LoVo (cell line): ENCODE measurements at places on chromosomes 6 and 20.
A peak's percentile ranks its signal among the peaks of the same experiment; 100 is the strongest.

DNA sequence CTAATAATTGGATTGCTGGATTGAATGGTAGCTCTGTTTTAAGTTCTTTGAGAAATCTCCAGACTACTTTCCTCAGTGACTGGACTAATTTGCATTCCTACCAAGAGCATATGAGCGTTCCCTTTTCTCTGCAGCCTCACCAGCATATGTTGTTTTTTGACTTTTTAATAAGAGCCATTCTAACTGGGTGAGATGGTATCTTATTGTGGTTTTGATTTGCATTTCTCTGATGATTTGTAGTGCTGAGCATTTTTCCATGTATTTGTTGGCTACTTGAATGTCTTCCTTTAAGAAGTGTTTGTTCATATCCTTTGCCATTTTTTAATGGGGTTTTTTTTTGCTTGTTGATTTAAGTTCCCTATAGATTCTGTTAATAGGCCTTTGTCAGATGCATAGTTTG lies 94.7 kb upstream of the AHI1 start:
- DNase-seq, result no peak

DNA sequence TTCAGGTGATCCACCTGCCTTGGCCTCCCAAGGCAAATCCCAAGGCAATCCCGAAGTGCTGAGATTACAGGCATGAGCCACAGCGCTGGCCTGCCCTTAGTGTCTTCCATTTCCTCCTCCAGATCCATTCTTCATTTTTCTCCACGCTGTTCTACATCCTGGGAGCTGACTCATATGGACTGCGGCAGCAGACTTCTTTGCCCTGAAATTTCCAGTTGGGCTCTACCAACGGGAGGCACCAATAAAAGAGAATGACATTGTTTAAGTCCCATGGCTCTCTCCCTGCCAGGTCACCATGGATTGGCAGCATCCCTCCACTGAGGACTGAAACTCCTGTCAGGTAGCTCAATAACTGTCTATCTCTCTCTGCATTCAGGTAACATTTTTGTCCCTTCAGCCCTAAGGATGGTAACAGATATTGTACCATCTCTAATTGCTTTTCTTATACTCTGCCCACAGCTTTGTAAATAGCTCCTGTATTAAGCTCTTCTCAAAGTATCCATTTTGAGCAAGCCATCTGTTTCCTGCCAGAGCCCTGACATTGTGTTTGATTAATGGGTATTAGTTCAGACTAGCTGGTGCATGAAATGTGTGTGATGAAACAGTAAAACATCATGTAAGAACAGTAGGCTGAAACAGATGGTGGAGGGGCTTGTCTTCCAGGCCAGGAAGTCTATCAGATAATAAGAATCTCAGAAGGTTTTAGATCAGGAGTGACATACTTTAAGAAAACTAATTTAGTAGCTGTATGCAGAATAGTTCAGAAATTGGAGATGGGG lies 3.6 kb downstream of the TBCC start:
- DNase-seq, result no peak

DNA sequence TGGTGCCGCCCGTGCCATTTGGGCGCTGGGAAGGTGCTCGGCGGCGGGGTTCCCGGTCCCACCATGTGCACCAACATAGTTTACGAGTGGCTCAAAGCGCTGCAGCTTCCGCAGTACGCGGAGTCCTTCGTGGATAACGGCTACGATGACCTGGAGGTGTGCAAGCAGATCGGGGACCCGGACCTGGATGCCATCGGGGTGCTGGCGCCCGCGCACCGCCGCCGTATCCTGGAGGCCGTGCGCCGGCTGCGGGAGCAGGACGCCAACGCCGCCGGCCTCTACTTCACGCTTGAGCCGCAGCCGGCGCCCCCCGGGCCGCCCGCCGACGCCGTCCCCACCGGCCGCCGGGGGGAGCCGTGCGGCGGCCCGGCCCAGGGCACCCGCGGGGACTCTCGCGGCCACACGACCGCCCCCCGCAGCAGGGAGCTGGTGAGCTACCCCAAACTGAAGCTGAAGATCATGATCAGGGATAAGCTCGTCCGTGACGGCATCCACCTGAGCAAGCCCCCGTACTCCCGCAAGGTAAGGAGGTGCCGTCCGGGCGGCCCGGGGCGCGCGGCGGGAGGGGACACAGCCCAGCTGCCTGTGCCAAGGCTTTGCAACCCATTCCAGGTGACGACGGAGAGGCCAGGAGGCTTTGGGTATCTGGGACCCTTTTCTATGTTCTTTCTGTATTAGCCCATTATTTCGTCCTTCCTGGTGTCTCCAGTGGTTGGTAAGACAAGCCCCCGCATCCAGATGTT lies 547 bp downstream of the SAMD5 start:
- DNase-seq, result peak; percentile 4

DNA sequence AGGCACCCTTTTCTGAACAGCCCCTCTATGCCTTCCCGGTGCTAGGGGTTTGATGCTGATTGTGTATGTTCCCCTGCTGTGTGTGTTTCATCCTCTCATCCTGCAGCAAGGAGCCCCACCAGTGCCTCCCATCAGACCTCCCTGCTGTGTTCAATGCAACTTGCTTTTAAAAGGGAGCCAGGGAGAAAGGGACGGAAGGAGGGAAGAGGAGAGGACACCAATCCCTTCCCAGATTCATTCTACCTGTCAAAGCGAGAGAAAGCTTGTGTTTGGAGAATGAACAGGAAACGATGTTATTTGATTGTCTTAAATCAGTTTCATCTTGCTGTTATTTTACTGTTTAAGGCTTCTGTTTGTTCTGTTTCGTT lies 259.2 kb downstream of the ADGB start:
- DNase-seq, result no peak

GRCh38 chr6:1630771-1631217 lies 21.1 kb downstream of the FOXC1 start:
- no peak for DNase-seq

DNA sequence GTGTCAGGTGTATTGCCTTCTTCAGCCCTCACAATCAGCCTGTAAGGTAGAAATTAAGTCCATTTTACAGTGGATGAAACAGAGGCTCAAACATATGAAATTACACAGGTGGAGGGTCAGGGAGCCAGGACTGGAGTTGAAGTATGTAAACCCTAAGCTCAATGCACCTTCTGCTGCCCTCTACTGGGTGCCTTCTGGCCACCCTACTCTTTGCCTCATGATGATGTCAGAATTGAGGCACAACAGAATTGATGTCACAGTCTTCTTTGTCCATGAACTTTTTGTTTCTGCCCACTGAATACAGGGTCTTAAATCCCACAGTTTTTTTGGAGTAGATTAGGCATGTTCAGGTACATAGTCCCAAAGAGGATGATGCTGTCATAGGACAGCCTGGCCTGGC lies 400.8 kb upstream of the CHD6 start:
- DNase-seq, result no peak

GRCh38 chr20:60787276-60787675 lies 464.8 kb upstream of the CDH4 start:
- DNase-seq, result no peak

DNA sequence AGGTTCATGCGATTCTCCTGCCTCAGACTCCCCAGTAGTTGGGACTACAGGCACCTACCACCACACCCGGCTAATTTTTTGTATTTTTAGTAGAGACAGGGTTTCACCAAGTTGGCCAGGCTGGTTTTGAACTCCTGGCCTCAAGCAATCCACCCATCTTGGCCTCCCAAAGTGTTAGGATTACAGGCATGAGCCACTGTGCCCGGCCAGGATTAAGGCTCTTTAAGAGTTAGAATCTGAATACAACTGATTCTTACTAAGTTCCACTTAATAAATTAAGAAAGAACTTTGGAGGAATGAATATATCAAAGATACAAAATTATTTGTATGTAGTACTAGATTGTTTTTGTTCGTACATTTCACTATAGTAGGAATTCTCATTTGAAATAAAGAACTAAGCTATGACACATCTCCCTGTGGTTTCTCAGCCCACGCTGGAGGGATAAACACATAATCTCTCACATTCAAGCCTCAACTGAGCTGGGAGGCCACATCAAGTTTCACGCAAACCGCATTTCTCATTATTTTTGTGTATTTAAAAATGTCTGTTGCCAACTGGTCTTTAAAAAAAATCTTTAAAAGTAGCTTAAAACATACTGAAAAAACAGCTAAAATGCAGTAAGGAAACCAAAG lies 34.2 kb downstream of the DTNBP1 start:
- no peak for DNase-seq

GRCh38 chr6:53977551-53977950 lies 133.7 kb upstream of the MLIP start:
- DNase-seq, result no peak

GRCh38 chr20:41592516-41593216 lies 25.5 kb downstream of the CHD6 start:
- no peak for DNase-seq

DNA sequence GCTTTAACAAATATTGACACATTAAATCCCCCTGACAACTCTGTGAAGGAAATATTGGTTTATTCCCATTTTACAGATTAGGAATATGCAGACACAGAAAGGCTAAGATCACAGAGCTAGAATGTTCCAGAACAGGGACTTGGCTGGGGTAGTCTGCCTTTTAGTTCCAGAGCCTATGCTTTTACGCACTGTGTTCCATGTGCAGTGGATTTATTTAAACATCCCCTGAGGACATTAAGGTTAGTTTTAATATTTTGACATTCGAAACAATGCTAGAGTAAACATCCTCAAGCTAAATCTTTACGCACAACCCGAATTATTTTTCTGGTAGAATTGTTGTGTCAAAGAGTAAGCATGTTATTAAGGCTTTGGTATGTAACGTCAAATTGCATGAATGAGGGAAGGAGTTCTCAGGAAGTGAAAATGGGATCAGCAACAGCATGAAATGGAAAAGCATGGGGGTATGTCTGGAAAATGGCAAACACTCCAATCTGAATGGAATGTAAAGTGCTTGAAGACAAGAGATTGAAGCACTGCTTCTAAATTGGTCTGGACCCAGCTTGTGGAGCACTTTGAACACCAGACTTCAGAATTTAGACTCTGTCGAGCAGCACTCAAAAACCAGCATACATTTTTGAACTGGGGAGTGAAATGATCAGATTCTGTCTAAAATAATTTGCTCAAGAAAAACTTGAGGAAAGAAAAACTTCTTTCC lies 429.9 kb downstream of the CD83 start:
- no peak for DNase-seq

- no peak for DNase-seq
These were observed 364 bp downstream of the FRS3 start for GRCh38 chr6:41779336-41779735.

GRCh38 chr6:166950443-166950821 lies 5.9 kb downstream of the RNASET2 start:
- DNase-seq, result no peak

GRCh38 chr20:57951549-57951948 lies 241.7 kb upstream of the PMEPA1 start:
- DNase-seq, result no peak

- DNase-seq, result no peak
These were observed 187.0 kb downstream of the PLCB1 start for GRCh38 chr20:8318965-8319625.

DNA sequence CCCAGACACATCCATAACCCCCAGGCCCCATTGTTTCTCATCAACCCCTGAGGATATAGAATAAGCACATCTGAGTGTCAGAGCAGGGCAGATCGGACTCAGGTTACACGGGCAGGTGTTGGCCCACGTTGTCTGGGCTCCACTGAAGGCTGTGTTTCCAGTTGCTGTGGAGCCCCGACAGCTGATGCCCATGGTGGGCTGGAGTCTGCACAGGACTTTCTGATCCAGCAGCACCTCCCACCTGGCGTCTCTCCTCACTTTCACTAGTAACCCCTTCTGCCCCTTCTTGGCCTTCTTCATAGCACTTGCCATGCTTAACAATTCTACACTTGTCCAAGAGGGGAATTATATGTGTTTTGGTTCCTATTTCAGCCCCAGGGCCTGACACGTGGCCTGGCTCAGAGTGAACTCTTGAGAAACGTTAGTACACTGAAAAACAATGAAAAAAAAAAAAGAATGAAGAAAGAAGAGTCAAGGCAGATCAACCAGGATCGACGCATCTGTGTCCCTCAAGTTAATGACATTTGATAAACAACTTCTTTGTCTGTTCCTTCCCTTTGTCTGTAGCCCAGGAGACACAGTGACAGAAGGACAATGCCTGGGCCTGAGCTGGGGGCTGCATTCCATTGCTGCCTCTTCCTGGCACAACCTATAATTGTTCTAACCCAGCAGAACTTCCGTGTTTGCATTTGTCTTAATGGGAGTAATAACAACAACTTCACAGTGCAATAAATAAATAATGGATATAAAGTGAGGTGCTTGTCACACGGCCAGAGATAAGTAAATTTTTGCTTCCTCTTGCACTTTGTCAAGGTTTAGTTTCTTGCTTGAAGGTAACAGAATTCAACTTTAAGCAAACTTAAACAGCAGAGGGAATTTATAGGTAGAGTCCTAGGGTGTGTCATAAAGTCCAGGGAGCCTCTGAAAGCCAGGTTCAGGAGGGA lies 224.2 kb upstream of the SSTR4 start:
- DNase-seq, result no peak

DNA sequence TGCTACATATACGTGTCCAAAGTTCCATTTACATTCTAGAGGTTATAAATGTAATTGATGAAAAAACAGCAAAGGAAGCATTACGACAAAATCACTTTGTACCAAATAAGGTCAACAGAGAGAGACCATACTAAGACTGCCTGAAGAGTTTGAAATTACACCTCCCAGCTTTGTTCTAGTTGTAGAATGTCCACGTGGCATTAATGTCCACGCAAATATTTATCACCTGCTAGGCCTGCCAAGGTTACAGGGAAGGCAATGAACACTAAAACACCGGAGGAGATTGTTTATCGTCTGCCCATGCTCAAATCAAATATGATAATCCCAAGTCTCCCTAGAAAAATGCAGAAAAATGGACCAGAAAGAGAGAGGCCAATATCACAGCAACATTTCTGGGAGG lies 6.2 kb downstream of the RALGAPA2 start:
- DNase-seq, result no peak

DNA sequence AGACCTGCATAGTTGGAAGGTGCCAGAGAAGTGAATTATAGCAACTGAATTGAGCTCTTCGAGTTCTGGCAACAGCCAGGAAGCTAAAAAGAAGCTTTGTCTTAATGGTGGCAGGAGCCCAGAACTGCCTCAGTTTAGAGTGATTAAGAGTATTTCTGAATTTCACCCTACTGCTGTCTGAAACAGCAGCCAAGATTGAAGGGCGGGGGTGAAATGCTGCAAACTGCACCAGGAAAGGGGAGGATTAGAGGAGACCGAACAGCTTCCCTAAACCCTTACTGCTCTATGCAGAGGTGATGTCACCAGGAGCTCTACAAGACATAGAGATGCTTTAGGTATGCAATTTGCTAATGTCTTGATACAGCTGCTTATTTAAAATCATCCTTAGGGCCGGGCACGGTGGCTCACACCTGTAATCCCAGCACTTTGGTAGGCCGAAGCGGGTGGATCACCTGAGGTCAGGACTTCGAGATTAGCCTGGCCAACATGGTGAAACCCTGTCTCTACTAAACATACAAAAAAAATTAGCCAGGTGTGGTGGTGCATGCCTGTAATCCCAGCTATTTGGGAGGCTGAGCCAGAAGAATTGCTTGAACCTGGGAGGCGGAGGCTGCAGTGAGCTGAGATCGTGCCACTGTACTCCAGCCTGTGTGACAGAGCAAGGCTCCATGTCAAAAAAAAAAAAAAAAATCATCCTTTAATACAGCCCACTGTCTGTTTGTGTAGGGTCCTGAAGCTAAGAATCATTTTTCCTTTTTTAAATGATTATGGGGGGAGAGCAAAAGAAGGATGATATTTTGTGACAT lies 91.7 kb upstream of the IYD start:
- DNase-seq, result no peak

GRCh38 chr6:53315086-53315724 lies 33.5 kb downstream of the ELOVL5 start:
- no peak for DNase-seq

- DNase-seq, result no peak
These were observed 54.0 kb downstream of the STK4 start for GRCh38 chr20:45020236-45020886.
